GM06990 (cell line): ENCODE measurements at places on chromosomes 12 and 14.

DNA sequence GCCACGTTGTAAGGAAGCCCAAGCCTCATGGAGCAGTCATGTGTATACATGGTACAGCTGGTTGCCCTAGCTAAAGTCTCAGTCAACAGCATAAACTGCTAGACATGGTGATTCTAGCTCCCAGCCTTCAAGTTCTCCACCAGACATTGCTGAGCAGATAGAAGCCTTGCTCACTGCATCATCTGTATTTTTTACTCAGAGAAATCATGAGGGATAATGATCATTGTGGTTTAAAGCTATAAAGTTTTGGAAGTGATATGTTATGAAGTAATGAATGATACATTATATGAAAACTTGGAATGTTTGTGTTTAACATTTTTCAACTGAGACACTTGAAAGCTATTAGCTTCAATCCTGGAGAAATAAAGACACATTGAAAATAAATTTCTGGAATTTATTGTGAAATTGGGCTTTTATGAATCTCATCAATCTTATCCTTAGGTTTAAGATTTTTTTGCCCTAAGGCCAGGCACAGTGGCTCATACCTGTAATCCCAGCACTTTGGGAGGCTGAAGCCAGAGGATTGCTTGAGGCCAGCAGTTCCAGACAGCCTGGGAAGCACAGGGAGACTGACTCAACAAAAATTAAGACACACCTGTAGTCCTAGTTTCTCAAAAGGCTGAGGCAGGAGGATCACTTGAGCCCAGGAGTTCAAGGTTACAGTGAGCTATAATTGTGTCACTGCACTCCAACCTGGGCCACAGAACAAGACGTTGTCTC lies 5.6 kb upstream of the NFATC4 start:
- no peak for DNase-seq

DNA sequence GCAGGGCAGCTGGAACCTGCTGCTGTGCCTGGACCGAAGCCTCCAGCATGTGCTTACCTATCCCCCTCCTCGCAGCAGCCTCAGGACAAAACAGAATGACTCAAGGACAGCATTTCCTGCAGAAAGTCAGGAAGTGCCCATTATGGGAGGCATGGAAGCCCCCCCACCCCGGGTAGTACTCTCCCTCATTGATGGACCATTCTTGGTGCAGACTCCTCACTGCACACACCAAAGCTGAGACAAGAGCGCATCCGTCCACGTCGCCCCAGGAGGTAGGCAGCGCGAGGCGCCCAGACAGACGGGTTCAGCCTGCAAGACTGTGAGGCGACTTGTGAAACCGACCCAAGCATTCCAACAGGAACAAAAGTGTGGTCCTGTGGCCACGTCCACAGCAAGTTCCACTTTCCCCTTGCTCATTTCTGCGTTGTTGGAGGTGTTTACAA lies 243.9 kb upstream of the ATXN7L3B start:
- DNase-seq = no peak

GRCh38 chr14:75982266-75983018 lies 647 bp upstream of the TGFB3 start:
- peak; percentile 70 for DNase-seq

- no peak for DNase-seq
Observed at GRCh38 chr12:7079826-7080125, 12.5 kb downstream of the C1R start.

- no peak for DNase-seq
Observed at GRCh38 chr14:52852810-52853521, 61.6 kb upstream of the GNPNAT1 start.

- DNase-seq = no peak
Observed at GRCh38 chr12:130992979-130993538, 39.4 kb downstream of the ADGRD1 start.

DNA sequence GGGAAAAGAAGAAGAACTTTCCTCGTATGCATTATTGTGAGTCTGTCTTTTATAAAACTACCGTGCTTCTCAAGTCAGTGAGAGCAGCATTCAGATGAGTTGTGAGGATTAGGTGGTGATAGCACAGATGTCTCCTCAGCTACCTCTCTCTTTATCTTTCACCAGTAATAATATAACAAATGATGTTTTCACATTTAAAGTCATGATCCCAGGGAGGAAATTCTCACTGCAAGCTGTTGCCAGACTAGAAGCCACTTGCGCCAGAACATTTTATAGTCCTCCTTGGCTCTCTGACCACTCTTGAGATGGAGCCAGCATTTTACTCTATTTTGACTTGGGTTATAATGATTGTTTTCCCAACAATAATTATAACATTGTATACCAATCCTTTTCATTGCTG lies 443.1 kb downstream of the AEBP2 start:
- DNase-seq = no peak

DNA sequence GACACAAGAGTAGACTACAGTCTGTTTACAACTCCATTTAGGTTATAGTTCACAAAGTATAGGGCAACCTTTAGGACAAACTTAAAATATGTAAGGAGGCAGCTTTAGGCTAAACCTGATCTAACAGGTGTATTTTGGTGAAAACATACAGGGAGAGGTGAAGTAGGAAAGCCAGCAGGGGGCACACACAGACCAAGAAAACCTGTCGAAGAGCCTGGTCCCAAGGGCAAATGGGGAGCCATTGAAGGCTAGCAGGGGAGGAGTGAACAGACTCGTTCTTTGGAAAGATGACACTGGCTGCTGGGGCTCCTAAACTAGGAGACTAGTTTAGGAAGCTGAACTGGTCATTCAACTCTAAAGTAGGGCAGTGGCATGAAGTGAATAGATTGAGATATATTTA lies 138.8 kb upstream of the WSCD2 start:
- DNase-seq = no peak

GRCh38 chr12:130641533-130642184 lies 74.4 kb downstream of the RIMBP2 start:
- DNase-seq = no peak

- DNase-seq = no peak
Observed at GRCh38 chr12:24649634-24650033, 299.3 kb downstream of the BCAT1 start.

DNA sequence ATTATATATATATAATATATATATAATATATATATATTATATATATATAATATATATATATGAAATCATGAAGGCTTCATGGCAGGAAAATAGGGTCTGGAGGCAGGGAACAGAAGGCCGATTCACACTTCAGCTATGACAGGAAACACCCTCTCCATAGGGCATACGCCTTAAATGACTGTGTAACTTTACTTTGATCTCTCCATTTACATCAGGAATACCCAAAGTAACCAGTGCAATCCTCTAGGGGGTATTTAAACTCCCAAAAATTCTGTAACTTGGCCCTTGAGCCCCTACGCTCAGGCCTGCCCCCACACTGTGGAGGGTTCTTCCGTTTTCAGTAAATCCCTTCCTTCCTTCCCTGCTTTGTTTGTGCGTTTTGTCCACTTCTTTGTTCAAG lies 40.4 kb upstream of the PPP2R5C start:
- DNase-seq = no peak

GRCh38 chr14:96095058-96095457 lies 55.9 kb downstream of the C14orf132 start:
- no peak for DNase-seq

GRCh38 chr12:32440120-32440865 lies 40.9 kb downstream of the FGD4 start:
- DNase-seq = no peak

DNA sequence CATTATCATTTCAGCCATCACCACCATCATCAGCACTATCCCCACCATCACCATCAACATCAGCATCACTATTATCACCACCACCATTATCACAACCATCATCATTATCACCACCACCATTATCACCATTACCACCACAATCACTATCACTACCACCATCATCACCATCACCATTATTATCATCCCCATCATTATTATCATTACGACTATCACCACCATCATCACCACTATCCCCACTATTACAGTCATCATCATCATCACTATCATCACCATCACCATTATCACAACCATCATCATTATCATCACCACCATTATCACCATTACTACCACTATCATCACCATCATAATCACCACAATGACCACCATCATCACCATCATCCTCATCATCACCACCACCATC lies 50.4 kb upstream of the CMKLR1 start:
- DNase-seq = no peak

DNA sequence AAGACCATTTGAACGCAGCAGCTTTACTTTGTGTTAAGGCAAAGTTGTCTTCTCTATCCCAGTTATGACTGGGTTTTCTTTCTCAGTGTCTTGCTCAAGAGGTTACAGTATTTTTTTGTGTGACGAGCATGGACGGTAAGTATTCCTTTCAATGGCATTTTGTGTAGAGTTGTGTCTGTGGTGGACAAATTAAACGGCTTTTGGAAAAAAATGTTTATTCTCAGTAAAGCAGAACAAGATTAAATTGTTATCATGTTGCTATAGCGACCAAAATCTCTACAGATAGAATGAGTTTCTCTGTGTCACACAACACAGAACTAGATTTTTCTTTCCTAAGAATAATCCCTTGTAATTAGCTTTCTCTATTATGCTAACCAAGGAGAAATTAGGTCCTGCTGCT lies 417.1 kb downstream of the AEBP2 start:
- DNase-seq = no peak

DNA sequence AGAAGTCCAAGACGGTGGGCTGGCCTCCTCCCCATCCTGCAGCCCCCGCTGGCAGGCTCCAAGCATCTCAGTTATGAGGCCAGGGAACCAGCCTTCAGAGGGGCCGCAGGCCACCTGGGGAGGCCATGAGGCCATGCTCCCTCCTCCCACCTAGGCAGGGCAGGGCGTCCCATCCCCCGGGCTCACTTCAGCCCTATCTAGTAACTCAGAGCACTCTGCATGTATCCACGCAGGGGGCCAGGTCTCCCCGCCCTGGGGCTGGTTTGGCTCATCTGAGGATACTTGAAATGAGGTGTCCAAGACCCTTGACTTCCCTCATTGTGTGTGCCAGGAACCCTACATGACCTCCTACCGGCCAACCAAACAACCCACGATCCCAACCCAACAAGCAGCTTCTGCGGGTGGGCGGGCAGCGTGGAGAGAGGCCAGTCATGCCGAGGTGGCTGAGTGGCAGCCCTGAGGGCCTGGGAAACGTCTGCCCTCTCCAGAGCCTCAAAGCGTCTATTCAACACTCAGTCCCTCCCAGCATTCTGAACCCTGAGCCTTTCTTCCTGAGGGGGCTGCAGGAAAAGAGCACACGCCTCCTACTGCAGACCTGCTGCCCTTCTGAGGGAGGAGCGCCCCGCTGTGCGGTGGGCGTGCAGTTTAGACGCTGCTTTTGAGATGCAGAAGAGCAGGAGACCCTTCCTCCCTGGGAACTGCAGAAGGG lies 16.8 kb downstream of the ISCA2 start:
- DNase-seq = no peak
